Panc1 (cell line): ENCODE measurements at places on chromosomes 5 and 9. TPM values are rescaled to one million over a fixed set of nuclear protein-coding genes. Genes with fewer than 3 reads are reported as not detected.
A peak's percentile ranks its signal among the peaks of the same experiment; 100 is the strongest.

- no peak for DNase-seq
- no peaks in the 10 kb centered on the region for H3K27me3 ChIP-seq
- H3K36me3 ChIP-seq = no peaks in the 10 kb centered on the region
- peaks cover 11% of the 10 kb centered on the region for H3K4me1 ChIP-seq
- no peak overlapping the region for H3K27ac ChIP-seq
These were observed 33.5 kb downstream of the LNPEP start for GRCh38 chr5:96969366-96969765.

DNA sequence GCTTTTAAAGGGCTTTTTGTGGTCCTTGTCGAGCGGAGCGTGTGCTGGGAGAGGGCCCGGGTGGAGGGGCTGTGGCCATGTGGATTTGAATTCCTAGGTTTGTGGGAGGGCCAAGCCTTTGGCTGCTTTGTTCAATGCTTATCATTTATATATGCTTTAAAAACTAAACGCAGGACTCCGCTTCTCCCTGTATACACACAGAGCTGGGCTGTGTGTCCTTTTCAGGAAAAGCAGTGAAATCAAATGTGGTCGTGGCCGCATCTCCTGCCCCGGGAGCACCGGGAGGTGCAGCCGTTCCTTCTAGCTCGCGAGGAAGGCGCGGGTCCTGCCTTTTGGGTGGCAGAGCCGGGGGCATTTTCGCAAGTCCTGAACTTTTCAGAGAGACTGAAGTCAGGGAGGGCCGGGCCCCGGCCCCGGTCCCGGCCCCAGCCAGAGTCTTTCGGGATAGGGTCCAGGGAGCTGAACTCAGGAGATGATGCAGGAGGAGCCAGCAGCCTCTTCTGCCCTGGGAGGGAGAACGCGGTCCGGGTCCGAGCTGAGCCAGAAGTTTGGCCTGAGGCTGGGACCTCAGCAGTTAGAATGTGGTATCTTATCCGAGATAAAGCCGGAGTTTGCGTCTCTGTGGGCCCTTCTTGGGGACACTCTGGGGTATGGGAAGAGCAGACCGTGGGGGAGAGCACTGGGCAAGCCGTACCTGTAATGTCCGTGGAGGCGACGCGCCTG, 158.8 kb downstream of the C9orf152 start:
- no peak for DNase-seq
- no peaks in the 10 kb centered on the region for H3K36me3 ChIP-seq
- H3K27me3 ChIP-seq = no peaks in the 10 kb centered on the region; the same call in 1 of the 2 replicates
- H3K4me1 ChIP-seq = no peaks in the 10 kb centered on the region
- no peak overlapping the region for H3K27ac ChIP-seq
- peak overlapping the region; percentile 77 for H3K4me3 ChIP-seq

PCDHA12 gene
- total RNA-seq = 10.0 TPM

DNA sequence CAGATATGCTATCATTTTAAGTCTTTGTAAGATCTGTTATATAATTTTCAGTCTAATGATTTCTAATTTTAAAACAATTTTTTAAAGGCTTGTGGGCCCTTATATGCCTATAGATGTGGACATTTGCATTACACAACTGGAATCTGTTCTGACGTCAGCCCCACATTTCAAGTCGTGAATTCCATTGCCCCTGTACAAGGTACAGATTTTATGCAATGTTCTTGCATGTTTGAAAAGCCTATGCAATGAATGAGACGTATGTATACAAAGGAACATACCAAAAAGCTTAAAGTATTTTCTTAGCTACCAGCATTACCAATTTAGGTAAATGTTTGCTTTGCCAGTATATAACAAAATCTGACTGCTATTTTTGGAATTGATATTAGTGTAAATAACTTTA, 77.2 kb downstream of the ITGA1 start:
- no peak for DNase-seq
- no peak overlapping the region for H3K4me3 ChIP-seq
- H3K4me1 ChIP-seq = no peaks in the 10 kb centered on the region
- H3K27ac ChIP-seq = no peak overlapping the region

GRCh38 chr5:31990081-31990650, 184.0 kb downstream of the GOLPH3 start:
- DNase-seq = no peak
- no peaks in the 10 kb centered on the region for H3K4me1 ChIP-seq
- H3K27me3 ChIP-seq = no peaks in the 10 kb centered on the region
- H3K27ac ChIP-seq = no peak overlapping the region
- no peak overlapping the region for H3K4me3 ChIP-seq
- H3K36me3 ChIP-seq = no peaks in the 10 kb centered on the region
